ENCODE measurements at places on chromosomes 12 and 14.
A peak's percentile ranks its signal among the peaks of the same experiment; 100 is the strongest.

GRCh38 chr14:28666961-28667360 lies 99.6 kb upstream of the FOXG1 start:
- no peak for DNase-seq

DNA sequence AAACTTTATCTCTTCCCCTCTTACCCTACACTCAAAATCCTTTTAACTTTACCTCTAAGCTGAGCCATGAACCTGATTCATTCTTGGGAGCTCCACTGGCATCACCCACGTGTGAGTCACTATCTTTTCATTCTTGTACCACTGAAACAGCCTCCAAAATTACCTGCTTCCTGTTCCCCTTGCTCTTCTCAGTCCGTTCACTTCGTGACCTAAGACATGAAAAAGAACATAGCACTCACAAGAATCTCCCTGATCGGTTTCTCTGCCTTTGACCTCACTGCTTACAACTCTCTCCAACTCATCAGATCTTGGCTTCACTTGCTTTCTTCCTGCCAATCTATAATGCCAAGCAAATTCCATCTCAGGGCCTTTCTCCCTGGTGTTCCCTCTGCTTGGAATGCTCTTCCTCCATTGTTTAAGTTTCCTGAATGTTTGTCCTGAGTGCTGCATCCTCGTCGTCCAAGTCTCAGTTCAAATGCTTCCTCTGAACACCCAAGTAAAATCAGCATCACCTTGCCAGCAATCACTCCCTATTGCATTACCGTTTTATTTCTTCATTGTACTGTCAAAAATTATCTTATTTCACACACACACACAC lies 9.2 kb downstream of the GLIPR1 start:
- DNase-seq: peak; percentile 76

GRCh38 chr14:85221832-85222231 lies 308.1 kb upstream of the FLRT2 start:
- DNase-seq: no peak

GRCh38 chr12:52185400-52185967 lies 6.3 kb downstream of the KRT80 start:
- no peak for DNase-seq

DNA sequence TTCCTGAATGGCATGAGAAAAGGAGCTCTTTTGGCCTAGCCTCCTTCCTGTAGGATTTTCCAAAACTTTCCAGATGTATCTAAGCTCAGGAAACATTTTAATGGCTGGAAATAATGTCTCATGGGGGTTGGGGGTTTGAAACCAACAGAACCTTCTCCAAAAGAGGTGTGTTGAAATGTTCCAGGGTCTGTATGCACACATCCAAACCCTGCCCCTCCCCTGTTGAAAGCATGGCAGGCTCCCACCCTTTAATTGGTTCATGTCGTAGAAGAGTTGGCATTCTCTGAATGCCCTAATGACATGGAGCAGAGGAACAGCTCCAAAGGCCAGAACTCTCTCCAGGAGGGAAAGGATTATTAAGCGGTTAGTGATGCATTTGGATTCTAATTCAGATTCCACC lies 353.2 kb downstream of the ZFP36L1 start:
- DNase-seq: no peak

DNA sequence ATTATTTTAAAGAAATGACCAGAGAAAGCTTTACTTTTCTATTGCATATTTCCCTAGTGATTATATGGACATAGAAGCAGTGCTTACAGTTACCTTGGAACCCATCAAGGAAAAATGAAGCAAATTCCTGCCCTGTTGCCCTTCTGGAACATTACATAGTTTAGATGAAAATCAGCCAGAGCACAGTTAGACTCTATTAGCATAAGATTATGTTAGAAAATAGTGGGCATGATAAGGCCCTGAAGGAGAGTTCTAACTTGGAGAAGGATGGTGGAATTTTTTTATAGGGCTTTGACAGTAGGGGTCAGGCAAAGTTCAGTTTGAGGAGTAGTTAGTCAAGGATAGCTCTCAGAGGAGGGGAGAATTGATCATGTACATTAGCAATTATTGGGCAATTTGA lies 74.3 kb downstream of the FUT8 start:
- no peak for DNase-seq

DNA sequence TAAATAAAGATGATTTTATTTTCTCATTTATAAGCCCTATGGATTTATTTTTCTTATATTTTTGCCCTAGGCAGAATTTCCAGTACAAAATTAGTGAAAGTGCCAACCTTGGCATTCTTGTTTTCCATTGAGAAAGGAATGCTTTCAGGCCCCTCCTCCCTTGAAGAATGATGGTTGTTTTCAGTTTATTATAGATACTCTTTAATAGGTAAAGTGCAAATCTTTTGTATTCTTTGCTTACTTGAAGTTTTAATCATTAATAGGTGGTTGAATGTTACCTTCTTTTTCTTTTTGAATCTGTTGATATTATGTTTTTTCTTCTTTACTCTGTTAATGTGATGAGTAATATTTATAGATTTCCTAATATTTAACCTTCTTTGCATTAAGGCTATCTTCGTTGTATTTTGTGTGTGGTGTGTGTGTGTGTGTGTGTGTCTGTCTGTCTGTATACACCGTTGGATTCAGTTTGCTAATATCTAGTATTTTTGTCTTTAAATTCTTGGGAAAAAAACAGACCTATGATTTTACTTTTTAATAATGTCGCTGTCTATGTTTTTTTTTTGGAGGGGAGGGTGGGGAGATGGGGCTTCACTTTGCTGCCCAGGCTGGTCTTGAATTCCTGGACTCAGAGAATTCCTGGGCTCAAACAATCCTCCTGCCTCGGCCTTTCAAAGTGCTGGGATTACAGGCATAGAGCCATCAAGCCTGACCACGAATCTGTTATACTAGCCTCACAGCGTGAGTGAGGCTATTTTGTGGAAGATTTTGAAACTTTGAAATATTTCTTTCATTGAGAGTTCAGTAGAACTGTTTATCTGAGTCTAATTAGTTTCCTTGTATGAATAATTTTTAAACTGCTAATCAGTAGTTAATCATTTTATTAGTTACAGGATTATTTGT lies 13.5 kb downstream of the SRGAP1 start:
- no peak for DNase-seq

DNA sequence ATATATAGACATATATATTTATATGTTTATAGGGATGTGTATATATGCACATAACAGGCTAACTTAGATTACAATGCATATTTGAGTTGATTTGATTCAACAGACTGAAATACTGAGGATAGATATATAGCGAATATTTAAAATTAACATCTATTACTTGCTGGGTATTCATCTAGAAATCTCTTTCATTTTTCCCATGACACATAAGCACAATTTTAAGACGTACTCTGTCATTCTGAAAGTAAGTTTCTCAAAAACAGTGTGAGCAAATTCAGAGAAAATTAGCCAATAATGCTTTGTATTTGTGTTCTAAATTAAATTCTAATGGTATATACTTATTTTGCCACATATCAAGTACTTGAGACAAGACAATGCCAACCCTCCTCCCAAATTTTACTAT lies 907.5 kb upstream of the MDGA2 start:
- DNase-seq: no peak

- DNase-seq: peak; percentile 68
Measured at GRCh38 chr12:54390668-54391551, 6.4 kb upstream of the ZNF385A start.

GRCh38 chr14:31439561-31439960 lies 17.7 kb downstream of the DTD2 start:
- DNase-seq: no peak

DNA sequence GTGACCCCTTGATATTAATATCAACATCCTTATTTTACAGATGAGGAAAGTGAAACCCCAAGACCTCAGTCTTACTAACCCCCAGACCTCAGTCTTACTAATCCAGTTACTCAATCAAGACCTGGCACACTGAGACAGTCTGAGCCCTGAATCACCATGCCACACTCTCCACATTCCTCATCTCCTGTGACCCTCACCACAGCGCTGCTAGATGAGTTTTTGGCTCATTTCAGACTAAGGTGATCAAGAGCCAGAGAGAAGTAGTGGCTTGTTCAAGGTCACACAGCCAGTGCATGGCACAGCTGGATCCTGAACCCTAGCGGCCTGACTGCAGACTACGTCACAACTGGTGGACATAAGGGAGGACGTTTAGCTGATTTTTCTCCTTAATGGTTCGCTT lies 579.2 kb downstream of the BCL11B start:
- peak; percentile 41 for DNase-seq

GRCh38 chr12:4378772-4379171 lies 740 bp downstream of the FGF23 start:
- DNase-seq: no peak

GRCh38 chr12:104182621-104183378 lies 32.8 kb upstream of the TXNRD1 start:
- no peak for DNase-seq

- no peak for DNase-seq
Measured at GRCh38 chr14:66371776-66372175, 114.4 kb upstream of the CCDC196 start.

DNA sequence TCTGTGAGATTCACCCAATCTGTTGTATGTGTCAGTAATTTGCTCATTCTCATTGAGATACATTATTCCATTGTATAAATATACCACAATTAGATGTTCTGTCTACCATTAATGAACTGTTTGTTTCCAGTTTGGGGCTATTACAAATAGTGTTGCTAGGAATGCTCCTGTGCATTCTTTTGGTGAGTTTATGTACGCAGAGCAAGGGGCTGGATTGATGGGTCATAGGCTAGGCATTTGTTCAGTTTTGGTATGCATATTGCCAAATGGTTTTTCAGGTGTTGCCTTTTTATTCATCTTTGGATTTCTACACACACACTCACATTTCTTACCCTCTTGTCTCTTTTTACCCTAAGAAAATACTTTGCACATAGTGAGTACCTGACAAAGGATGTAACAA lies 93.4 kb downstream of the GPATCH2L start:
- peak; percentile 75 for DNase-seq

DNA sequence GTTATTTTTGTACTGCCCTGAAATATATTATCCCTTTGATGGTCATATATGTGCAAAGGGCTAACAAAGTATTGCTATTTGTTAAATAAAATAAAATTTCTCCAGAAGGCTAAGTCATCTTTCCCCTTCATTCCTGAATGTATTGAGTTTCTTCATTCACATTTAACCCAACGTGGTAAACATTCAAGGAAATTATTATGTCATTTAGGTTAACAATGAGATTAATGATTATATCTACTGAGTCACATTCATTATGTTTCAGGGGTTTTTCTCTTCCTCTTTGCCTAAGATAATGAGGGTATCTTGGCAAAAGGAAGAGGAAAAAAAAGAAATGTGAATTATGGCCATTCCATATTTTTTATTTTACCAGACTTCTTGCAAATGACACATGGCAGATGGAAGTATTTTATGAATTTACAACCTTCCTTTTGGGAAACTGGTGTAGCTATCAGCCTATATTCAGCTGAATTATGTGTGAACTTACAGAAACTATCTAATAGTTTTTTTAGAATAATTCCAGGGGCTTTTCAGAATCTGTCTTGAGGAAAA lies 27.2 kb downstream of the TSPAN8 start:
- DNase-seq: no peak

GRCh38 chr12:13443028-13443427 lies 246.5 kb downstream of the EMP1 start:
- no peak for DNase-seq

DNA sequence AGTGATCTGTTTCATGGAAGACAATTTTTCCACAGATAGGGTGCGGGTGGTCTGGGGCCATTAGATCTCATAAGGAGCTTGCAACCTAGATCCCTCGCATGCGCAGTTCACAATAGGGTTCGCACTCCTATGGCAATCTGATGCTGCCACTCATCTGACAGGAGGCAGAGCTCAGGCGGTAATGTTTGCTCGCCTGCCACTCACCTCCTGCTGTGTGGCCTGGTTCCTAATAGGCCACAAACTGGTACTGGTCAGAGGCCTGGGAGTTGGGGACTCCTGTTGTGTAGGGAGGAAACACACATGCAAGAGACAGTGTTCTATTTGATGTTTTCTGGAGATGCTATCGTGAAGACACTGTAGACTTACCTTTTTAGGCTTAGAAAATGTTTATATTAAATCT lies 77.0 kb upstream of the FGD4 start:
- DNase-seq: no peak

GRCh38 chr12:104472748-104473147 lies 16.0 kb downstream of the CHST11 start:
- DNase-seq: no peak

- DNase-seq: no peak
Measured at GRCh38 chr12:110613071-110613770, 708 bp upstream of the TCTN1 start.

DNA sequence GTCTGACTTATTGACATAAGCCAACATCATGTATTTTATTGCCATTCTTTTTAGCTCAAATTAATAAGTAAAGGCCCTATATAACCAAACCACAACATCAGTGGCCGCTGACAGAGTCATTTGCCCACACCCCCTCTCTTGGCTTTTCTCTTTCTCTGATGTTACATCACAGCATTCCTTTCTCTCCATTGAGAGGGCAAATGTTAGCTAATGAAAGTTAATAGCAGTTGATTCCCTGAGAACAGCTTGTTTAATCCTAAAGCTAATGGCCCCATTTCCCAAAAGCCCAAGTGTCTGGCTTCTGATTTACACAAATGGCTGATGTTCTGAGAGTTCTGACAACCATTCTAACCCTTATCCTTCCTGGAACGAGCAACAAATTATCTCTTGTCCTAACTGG lies 308.8 kb downstream of the SNAPC1 start:
- no peak for DNase-seq

- peak; percentile 58 for DNase-seq
Measured at GRCh38 chr14:72892103-72892878, 1.6 kb downstream of the DPF3 start.

- DNase-seq: no peak
Measured at GRCh38 chr12:104641862-104642261, 185.1 kb downstream of the CHST11 start.

DNA sequence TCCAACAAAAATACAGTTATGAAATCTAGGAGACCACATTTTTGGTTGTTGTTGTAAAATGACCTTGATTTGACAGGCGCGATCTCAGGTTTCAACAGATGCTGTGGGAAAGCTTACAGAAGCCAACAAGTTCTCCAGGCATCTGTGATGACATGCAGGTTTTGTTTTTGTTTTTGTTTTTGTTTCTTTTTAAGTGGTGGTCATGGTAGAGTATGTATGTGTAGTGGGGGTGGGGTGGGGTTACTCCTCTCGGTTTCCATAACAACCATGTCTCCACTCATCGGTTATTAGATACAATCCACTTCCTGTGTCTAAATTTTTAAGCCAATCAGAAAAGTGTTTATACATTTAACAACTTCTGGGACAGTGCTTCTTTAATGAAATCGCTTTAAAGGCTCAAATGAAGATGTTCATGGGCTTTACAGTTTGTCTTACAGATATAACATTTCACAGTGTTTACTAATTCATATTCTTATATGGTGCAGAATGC lies 199.9 kb upstream of the FOXN3 start:
- no peak for DNase-seq
